ENCODE measurements at places on chromosomes 11 and 22. TPM values are rescaled to one million over a fixed set of nuclear protein-coding genes. Genes with fewer than 3 reads are reported as not detected.

KRTAP5-2 gene
- not detected for polyA plus RNA-seq

RAB36 gene
- polyA plus RNA-seq: 1.9 TPM

- DNase-seq: no peak
Observed at GRCh38 chr11:95144313-95145235, 54.9 kb downstream of the ENDOD1 start.

CHKB gene
- polyA plus RNA-seq: 52.7 TPM

GRCh38 chr22:40679249-40679963, at the start of gene MCHR1:
MCHR1 (plus strand) TSS chr22:40679484; CDS start chr22:40679653, 169 bp downstream.
- DNase-seq: no peak

GRCh38 chr22:17549655-17550054, 13.6 kb upstream of the SLC25A18 start:
- DNase-seq: no peak

OR52H1 gene
- not detected for polyA plus RNA-seq

DNA sequence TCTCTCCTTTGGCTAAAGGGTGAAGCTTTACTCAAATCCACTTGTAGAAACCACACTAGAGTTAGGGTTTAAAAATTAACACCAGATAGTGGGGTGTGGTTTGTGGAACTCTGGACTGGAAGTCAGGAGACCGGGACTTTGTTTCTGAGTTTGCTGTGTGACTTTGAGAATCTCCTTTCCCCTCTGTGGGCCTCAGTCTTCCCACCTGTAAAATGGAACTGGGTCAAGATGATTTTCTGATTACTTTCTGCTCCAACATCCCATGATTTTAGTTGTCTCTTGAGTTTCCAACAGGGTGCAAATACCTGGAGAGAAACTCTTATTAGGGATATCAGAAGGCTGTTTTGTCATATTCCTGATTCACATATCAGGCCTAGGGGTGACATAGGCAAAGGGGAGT, 301.0 kb downstream of the MIAT start:
- no peak for DNase-seq

- no peak for DNase-seq
Observed at GRCh38 chr11:33842236-33842915, 49.5 kb downstream of the LMO2 start.

P2RX6 gene
- polyA plus RNA-seq: 28.1 TPM

DNA sequence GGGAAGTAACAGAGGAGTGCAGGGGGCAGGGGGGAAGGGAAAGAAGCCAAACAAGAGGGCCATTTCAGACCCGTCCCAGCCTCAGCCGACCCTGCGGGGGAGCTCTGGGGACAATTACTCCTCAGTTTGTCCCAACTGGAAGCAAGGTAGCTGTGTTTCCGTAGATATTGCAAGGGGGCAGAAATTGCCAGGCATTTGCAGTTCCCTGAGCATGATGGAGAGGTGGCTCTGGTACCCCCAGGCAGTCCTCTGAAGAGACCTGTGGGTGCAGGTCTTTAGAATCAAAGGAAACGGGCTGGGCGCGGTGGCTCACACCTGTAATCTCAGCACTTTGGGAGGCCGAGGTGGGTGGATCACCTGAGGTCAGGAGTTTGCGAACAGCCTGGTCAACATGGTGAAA, 13.8 kb upstream of the JAM3 start:
- DNase-seq: no peak

DNA sequence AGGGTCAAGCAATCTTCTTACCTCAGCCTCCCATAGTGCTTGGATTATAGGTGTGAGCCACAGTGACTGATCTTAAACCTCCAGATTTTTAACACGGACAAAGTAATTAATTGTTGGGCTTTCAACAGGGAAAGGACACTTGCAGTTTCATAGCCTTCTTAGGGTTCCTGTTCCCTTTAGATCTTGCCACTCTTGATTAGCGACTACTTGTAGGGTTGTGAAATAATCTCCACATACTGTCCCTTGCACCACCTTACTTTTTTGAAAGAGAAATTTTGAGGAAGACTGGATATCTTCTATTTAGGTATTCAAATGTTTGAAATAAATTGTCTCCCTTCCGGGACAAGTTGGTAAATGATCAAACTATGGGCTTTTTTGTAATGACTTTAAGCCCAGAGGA, 7.6 kb downstream of the MS4A4E start:
- no peak for DNase-seq

All from hindlimb muscle (tissue), 1 donor.